Anterior cingulate cortex (tissue), 58 donors: ENCODE measurements at places on chromosomes 4 and X.

- DNase-seq, result no peak
Observed at GRCh38 chr4:182245541-182246215, 2.5 kb downstream of the TENM3 start.

GRCh38 chrX:69137371-69138117 is 27.7 kb downstream of the PJA1 start:
- DNase-seq, result no peak

- no peak for DNase-seq
Observed at GRCh38 chrX:138897621-138898492, 186.3 kb upstream of the FGF13 start.

DNA sequence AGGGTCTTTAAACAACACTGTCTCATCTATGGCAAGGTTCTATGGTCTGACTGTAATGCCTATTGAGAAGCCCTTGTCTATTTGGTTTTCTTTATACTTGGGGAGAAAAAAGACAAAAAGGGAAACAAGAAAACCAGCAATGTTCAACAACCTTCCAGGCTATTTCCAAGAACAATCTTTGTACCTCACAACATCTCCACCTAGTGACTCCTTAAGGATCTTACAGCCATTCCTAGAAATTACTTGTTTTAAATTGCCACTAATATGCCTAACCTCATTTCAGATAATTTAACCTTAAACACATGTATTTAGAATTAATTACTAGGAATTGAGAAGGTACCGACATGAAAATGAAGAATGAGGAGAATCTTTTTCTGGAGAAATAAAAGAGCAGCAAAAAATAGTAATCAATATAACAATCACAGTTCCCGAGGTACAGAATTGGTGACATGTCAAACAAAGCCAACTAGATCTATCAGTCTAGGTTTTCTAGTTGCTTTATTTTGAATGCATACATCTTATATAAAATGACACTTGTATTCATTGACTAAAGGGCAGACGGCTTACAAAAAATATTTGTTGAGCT is 1.6 kb upstream of the RBM46 start:
- no peak for DNase-seq

- DNase-seq, result no peak
Observed at GRCh38 chr4:108458681-108459080, 161.7 kb upstream of the RPL34 start.

DNA sequence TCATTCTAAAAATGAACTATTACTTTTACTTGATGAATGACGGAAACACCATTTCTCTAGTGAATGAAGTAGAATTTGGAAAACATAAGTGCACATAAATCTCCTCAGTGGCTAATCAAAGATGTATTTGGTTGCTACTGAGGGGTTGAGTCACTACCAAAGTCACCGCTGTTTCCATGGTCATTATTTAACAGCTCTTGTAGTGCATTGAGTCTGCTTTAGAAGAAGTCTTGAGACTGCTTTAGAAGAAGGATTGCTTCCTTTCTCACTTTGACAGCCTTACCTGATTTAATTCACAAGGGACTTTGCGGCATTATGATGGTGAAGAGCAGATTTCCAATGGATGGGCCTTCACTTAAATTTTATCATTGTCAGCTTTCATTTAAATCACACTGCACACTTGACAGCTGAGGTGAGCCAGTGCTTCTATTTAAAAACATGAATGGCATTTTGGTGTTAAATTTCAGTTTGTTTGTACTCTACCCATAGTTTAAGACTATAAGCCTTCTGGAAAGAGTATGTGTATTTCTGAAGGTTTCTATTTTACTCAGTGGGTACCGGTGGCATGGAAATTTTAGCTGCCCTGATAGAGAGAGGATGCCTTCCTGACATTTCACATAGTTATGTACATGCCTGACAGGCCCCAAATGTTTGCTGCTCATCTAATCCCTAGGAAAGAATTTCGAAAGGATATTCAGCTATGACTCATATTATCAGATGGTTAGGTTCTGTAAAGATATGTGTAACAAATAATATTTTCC is 9.5 kb downstream of the ASB5 start:
- DNase-seq, result no peak

DNA sequence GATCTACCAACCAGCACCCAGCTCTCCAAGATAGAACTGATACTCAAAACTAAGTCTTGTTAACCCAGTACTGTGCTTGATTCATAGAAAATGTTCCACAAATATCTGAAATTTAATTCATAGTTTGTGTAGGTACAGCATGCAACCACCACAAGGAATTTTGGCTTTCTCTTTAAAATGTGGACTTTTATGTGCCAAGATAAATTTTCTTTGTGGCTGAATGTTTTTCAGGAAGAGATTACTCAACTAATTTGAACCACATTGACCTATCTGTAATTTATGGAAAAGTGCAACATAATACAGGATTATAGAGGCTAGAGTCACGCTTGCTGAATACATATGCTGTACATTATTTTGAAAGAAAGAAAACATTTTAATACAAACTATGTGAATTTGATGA is 730.8 kb downstream of the IL1RAPL1 start:
- DNase-seq, result no peak

DNA sequence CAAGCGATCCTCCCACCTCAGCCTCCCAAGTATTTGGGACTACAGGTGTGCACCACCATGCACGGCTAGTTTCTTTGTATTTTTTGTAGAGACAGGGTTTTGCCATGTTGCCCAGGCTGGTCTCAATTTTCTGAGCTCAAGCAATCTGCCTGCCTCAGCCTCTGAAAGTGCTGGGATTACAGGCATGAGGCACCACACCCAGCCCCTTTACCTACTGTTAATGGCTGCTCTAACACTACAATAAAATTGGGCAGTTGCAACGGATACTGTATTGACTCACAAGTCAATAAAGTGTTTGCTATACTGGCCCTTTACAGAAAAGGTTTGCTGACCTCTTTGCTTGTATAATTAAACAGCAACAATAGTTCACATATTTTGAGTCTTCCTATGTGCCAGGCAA is 41.5 kb downstream of the TRIM2 start:
- DNase-seq, result no peak

DNA sequence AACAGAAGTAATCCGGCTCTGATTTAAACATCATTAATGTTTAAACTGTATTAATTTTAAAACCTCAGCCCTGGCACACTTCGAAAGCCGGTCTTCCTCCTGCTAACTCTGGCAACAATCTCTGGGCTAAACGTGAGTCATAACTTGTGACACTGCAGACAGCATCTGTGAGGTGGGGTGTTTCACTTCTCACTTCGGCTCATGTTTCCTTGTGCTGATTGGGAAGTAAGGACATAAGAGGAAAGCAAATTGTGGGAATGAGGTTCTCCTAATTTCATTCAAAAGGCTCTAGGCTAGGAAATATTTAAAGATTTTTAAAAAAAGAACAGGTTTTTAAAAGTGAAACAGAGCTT is 139.9 kb upstream of the USP9X start:
- DNase-seq, result no peak

DNA sequence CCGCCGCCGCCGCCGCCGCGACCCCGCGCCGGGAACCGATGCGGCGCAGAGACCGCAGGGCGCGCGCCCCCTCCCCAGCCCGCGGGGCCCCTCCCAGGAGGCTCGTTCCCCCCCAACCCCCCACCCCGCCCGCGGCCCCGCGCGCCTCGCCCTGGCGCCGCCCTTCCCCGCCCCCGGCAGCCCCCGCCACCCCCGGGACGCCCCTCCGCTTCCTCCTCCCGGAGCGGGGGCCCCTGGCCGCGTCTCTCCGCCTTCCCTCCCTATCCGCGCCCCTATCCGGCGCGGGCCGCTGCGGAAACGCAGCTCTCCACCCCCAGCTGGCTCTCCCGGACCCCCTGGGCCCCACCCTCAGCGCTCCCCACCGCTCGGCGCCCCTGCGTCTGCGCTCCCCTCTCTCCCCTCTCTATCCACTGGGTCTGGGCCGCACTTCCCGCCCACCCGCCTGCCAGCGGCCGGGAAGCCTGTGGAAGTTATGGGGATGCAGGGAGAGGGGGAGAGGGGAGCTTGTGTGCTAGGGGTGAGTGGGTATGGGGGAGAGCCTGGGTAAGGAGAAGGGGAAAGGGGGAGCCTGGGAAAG is at the start of gene TMEM271:
TSS of gene TMEM271 (minus strand) at position 51 of the 577 bp plus-strand sequence. CDS start 233 bp downstream, outside the sequence.
- no peak for DNase-seq

DNA sequence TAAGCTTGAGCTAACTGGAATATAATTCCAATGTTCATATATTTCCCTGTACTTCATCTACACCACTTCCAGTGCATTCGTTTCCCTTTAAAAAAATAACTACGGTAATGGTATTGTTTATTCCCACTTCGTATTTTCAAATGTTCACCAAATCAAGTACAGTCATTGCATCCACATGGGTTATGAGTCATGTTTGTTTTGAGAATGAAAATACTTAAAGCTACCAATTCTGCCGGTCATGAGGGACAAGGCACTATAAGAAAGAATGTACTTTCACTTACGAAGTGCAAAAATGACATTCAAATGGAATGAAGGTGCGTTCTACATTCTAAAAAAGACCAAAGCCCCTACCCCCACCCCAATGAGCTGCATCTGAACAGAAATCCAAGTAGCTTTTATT is 174.4 kb upstream of the FGF13 start:
- DNase-seq, result no peak

- no peak for DNase-seq
Observed at GRCh38 chrX:135345107-135345589, 35.9 kb downstream of the ETDC start.

DNA sequence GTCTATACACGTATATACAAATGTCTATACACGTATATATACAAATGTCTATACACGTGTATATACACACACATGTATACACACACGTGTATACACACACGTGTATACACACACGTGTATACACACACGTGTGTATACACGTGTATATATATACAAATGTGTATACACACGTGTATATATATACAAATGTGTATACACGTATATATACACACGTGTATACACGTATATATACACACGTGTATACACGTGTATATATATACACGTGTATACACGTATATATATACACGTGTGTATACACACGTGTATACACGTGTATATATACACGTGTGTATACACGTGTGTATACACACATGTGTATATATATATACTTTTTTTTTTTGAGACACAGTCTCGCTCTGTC is 23.9 kb upstream of the N4BP2 start:
- DNase-seq, result no peak

- no peak for DNase-seq
Observed at GRCh38 chr4:66273110-66273509, 602.8 kb upstream of the EPHA5 start.

- no peak for DNase-seq
Observed at GRCh38 chr4:124902001-124902515, 189.5 kb upstream of the ANKRD50 start.

GRCh38 chrX:43556207-43556606 is 99.9 kb upstream of the MAOA start:
- no peak for DNase-seq

- no peak for DNase-seq
Observed at GRCh38 chrX:55488006-55488592, 1.5 kb downstream of the USP51 start.

GRCh38 chr4:74444891-74445642 is at the start of gene AREG:
AREG (plus strand) TSS chr4:74445136; CDS start chr4:74445346, 210 bp downstream.
- DNase-seq, result peak; percentile 8

GRCh38 chr4:14958436-14958835 is 43.8 kb upstream of the CPEB2 start:
- DNase-seq, result no peak

DNA sequence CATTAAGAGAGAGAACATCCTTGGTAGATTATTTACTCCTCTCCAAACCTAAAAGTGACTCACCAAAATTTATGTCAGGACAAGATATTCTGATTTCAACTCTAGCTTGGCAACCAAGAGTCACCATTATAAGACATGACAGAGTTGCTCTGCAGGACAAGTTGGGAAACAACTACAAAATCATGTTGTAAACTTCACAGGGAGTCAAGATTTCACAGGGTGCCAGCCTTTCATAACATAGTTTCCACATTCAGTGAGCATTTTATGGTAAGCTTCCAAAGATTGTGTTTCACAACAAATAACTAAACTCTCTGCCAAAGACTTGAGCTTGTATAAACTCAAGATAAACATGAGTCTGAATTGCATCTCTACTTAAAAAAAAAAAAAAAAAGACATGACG is 121.0 kb upstream of the DIAPH2 start:
- DNase-seq, result no peak

GRCh38 chr4:38105475-38106220 is 145.4 kb downstream of the PTTG2 start:
- no peak for DNase-seq

DNA sequence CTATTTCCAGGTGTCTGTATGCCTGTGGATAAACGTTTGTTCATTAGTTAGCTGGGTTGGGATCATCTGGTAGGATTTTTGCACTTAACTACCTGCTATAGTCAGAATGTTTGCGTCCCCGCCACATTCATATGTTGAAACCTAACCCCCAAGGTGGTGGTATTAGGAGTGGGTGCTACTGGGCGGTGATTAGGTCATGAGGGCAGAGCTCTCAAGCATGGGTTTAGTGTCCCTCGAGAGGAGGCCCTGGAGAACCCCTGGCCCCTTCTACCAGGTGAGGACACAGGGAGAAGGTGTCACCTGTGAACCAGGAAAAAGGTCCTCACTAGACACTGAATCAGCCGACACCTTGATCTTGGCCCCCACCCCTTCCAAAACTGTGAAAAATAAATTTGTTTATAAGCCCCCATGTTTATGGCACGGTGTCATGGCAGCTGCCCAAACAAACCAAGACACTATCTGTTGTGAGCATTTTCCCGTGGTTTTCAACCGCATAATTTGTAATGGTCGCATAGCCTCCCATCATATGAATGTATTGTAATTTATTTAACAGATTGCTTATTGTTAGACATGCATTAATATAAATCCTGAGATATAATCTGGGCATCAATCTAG is 92.7 kb upstream of the TRIM2 start:
- DNase-seq, result no peak

DNA sequence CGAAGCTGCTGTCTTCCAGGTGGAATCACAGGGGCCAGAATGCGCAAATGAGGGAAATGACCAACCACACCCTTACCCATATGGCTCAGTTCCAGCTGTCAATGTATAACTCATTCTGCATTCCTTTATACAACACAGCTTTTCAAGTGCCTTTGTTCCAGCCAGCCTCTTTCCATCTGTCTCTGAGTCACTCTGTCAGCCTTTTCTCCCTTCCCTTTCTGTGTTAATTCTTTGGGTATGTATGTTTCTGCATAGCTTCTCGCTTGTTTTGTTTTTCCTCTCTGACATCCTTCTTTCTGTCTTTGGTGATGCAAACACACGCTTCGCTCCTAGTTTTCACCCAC is 54.5 kb downstream of the RS1 start:
- no peak for DNase-seq

- DNase-seq, result no peak
Observed at GRCh38 chrX:38627683-38628082, 66.3 kb downstream of the TSPAN7 start.

GRCh38 chrX:42495139-42495538 is 282.8 kb downstream of the PPP1R2C start:
- DNase-seq, result no peak

DNA sequence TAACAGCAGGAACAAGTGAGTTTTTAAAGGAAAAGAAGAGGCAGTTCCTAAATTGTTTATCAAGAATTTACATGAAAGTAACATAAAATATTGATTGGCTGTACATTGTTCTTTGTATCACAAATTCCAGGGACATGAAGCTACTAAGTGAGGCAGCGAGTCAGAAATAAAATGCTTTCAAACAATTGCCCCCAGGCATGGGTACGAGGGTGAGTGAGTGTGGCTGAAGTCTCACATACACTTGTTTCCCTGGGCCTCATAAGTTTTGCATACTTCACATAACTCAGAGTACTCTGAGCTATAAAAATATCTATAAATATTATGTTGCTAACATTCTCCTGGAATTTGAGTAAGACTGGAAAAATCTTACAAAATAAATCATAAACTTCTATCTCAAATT is 511.6 kb upstream of the PRKX start:
- no peak for DNase-seq

- no peak for DNase-seq
Observed at GRCh38 chrX:154399527-154400368, 1.6 kb downstream of the RPL10 start.
